ENCODE measurements at places on chromosomes 16 and 17.
A peak's percentile ranks its signal among the peaks of the same experiment; 100 is the strongest.

DNA sequence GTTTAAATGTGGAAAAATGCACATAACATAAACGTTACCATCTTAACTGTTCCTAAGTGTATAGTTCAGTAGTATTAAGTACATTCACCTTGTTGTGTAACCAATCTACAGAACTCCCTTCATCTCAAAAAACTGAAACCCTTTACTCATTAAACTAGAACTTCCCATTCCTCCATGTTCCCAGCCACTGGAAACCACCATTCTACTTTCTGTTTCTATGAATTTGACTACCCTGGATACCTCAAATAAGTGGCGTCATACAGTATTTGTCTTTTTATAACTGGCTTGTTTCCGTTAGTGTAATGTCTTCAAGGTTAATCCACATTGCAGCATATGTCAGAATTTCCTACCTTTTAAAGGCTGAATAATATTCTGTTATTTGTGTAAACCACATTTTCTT lies 38.2 kb downstream of the NF1 start:
- DNase-seq, result no peak

DNA sequence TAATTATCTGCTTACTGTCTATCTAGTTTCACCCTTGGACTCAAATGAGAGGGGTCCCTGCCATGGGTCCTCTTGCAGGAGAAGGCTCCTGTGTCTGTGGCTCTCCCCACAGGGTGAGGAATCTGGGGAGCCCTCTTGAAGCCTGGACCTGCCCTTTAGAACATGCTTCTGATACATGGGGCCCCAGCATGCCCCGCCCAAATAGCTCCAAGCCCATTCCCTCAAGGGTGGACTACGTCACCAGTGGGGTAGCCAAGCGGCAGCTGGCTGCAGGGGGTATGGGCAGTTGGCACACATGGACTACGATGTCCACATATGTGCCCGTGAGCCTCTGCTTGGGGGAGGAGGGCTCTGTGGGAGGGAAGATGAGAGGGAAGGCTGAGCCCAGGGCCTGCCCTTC lies 39.3 kb downstream of the ARHGAP27 start:
- DNase-seq, result no peak

DNA sequence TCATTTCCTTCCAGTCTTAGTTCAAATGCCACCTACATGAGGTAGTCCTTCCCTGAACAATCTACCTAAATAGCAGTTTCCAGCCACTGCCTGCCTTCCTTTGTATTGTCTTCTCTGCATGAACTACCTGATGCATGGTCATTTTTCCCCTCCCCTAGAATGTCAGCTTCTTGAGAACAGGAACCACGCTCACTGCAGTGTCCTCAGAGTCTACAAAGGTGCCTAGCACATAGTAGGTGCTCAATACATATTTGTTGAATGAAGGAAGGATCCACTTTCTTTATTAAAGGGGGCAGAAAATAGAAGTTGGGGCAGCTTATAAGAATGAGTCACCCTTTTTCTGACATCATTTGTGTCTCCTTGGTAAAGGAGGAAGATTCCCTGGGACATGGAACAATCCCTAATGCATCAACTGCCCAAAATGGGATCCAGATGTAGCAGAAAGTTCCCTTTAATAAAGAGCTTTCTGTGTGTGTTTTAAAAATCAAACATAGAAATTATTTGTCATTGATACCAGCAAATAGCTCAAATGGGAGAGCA lies 4.4 kb upstream of the CYLD start:
- no peak for DNase-seq

DNA sequence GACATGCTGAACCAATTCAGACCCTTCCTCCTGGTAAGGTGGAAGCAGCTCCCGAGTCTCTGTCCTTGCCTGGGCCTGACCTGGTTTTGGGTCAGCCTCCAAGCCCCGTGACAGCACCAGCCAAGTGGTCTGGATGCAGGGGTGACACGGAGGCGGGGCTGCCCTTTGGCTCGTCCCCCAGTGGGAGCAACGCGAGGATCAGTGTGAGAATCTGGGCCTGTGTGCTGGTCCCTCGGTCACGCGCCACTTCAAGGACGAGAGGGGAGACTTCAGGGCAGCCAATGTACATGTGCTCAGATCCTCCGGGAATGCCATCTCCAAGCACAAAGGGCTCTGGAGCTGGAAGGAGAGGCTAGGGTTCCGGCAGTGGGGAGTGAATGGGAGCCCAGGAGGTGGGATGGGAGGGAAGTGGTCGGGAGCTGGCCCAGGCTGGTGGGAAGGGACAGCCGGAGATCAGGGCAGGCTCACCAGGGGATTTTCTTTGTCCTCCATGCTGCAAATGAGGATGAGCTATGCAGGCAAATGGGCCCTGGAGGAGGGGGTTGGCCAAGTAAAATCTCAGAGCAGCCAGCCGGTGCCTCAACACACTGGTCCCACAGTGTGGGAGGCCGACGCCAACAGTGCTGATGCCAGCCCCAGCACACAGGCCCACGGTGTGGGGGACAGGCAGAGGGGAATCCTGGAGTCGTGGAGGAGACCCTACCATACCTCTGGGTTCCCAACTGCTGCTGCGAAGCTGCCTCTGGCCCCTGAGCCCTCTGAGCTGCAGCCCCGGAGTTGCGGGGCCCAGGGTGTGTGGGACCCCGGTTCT lies 4.2 kb upstream of the NDRG4 start:
- DNase-seq, result no peak

DNA sequence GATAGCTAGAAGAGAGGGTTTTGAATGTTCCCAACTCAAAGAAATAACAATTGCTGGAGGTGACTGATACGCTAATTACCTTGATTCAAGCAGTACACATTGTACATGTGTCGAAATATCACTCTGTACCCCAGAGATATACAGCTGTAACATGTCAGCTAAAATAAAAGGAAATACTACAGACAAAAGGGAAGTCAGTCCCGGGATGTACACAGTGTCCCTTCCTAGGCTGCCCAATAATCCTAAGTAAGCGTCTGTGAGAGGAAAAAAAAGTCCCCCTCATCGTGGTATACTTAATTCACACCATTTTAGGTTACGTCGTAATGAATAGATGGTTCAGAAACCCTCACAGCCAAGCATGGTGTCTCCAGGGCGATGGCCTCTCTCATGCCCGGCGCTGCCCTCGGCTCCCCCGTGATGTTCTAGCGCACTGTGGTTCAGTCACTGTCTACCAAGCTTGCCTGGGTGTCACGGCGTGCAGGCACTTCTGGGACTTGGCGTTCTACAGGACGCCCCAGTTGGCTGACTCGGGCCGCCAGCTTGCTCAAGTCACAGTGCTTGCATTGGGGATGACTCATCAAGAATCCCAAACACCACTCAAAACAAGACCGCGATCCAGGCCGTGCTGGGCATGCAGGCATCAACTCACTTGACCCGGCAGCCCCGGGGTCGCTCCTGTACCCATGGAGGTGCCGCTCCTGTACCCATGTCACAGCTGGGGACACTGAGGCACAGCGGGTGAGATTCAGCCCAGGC lies 27.6 kb downstream of the CCDC40 start:
- peak; percentile 18 for DNase-seq

DNA sequence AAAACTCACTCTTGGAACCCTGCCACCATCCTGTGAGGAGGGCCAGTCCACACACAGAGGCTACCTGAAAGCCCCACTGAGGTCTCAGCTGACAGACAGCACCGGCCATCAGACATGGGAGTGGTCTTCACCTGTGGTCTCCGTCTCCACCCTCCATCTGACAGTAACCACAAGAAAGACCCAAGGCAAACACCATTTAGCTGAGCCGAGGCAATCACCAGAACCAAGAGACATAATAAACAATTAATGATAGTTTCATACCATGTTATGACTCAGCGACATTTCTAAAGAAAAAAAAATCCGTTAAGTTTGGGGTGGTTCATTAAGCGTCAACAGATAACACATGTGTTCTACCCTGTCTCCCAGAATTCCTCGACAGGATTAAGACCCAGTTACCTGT lies 6.1 kb upstream of the EVPLL start:
- DNase-seq, result peak; percentile 38

DNA sequence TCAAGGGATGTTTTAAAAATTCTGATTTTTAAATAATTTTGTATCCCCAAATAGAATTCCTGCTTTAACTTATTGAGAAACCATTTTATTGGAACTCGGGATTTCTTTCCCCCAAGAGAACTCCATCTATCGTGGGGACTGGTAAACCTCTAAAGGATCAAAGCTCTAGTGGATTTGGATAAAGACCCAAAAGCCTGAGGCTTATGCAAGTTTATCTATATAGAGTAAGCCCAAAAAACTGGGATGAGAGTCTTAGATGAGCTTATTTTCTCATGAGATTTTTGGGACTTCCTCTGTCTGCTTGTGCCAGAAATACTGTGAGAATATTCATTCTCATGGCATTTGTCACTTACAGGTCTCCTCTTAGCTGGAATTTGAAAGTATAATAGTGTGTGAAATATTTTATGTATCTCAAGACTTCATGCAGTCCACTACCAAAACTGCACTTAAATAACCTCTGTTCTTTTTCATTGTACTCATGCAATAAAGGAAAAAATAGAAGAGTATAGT lies 333.1 kb downstream of the BCAS3 start:
- DNase-seq, result no peak

DNA sequence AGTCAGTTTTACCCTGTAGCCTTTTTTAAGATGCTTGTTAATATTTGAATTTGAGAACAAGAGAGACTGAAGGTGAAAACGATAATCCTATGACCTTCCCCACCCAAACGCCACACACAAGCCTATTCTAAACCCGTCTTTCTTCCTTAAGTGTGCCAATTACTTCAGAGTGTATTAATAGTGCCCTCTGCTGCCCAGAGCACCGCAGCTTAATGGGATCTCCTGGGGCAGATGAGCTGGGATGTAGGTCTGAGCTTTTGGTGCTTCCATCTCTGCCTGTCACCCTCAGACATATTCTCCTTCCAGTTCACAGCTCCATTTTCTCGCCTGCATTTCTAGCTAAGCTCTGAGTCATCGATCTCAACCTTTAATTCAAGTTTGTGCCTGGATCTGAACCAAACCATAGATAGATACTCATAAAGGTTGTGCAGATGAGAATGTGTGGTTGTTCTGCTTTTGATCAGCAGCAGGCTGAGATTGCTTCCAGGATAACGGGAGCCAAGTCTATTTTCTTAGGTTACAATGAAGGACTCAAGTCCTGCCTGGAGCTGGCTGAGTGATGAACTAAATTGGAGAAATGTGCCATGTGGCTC lies 46.4 kb upstream of the CDH13 start:
- DNase-seq, result no peak

DNA sequence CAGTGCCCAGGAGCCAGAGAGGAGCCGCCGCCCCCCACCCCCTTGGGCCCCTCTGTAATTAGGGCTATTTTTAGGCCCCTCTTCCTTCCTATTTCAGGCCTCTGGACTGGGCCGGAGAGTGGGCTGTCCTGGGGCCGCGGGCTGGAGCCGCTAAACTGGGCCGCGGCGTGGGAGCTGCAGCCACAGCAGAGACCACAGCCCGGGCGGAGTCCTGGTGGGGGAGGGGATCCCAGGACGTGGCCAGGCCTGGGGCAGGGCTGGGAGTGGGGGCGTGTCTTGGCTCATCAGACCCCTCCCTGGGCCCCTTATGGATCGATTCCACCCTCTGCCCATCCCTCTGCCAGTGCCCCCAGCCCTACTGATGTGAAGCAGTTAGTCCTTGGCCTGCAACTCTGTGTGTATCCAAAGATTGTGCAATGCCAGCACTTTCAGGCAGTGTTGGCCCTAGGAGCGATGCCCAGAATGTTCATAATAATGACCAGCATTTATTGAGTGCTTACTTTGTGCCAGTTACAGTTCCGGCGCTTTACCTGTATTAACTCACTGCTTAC lies 15.0 kb upstream of the TAC4 start:
- no peak for DNase-seq

DNA sequence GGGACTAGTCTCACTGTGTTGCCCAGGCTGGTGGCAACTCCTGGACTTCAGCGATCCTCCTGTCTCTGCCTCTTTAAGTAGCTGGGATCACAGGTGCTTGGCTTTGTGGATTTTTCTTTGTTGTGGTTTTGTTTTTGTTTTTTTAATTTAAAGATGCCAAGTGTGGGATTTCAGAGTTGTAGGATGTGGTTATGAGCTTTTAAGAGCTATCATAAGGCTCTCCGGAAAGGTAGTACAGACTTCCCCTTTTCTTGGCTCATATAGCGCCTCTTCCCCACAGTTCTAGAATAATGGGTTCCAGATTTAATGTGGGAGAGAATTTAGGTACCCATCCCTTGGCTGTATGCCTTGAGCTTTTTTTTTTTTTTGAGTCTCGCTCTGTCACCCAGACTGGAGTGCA lies 17.1 kb downstream of the AKAP1 start:
- no peak for DNase-seq

DNA sequence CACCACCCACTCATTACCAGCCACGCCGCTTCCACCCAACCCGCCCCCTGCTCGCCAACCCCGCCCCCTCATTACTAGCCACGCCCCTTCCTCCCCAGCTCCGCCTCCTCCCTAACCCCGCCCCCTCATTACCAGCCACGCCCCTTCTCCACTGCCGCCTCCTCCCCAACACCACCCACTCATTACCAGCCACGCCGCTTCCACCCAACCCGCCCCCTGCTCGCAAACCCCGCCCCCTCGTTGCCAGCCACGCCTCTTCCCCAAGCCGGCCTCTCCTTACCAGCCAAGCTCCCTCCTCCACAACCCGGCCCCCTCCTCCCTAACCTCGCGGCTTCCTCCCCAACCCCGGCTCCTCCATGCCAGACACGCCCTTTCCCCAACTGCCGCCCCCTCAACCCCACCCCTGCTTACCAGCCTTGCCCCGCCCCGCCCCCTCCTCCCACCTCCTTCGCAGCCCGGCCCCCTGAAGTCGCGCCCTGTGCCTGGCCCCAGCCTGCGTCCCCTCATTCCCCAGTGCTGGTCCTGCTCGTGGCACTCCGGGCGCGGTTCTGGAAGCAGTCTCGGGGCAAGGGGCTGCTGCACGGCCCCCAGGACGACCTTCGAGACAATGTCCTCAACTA lies 7.3 kb downstream of the SLC22A31 start:
- DNase-seq, result peak; percentile 79

GRCh38 chr17:2077040-2077439 lies 22.1 kb downstream of the HIC1 start:
- DNase-seq, result no peak

- no peak for DNase-seq
Measured at GRCh38 chr16:69078073-69078472, 27.4 kb upstream of the HAS3 start.

GRCh38 chr16:17295948-17296347 lies 174.8 kb downstream of the XYLT1 start:
- DNase-seq, result no peak

- no peak for DNase-seq
Measured at GRCh38 chr17:17873450-17873991, 36.7 kb upstream of the SREBF1 start.
